HepG2 (cell line): ENCODE measurements at places on chromosomes 1 and 21. TPM values are rescaled to one million over a fixed set of nuclear protein-coding genes. Genes with fewer than 3 reads are reported as not detected.

Gene SERINC2
- 126 and 165 TPM in 2 replicates for polyA plus RNA-seq

Gene ATP5PO
- polyA plus RNA-seq, result 210 and 297 TPM in 2 replicates

Gene MYOG
- not detected in 2 replicates for polyA plus RNA-seq

Gene AKR7A3
- polyA plus RNA-seq, result 0.58 and 1.0 TPM in 2 replicates

Gene ATP6V1G3
- not detected in 2 replicates for polyA plus RNA-seq

Gene AUNIP
- 2.4 and 3.8 TPM in 2 replicates for polyA plus RNA-seq

Gene CYP4A22
- polyA plus RNA-seq, result not detected in 2 replicates

Gene SERPINC1
- polyA plus RNA-seq, result 142 and 156 TPM in 2 replicates

Gene NHLH1
- 0.44 and 0.57 TPM in 2 replicates for polyA plus RNA-seq

Gene IL20
- 0.05 TPM in 1 of 2 replicates, not detected in the other for polyA plus RNA-seq

Gene CELA3B
- polyA plus RNA-seq, result 0.34 TPM in 1 of 2 replicates, not detected in the other

Gene LRRC38
- polyA plus RNA-seq, result not detected in 2 replicates

Gene PUM1
- 91.0 and 95.0 TPM in 2 replicates for polyA plus RNA-seq

Gene GPR25
- not detected in 2 replicates for polyA plus RNA-seq

Gene MTOR
- polyA plus RNA-seq, result 24.6 and 31.8 TPM in 2 replicates

Gene HSPA6
- 0.07 and 0.16 TPM in 2 replicates for polyA plus RNA-seq

Gene ADAMTS5
- not detected in 2 replicates for polyA plus RNA-seq

Gene U2AF1
- 26.8 and 27.4 TPM in 2 replicates for polyA plus RNA-seq

Gene MYOM3
- 5.8 and 7.9 TPM in 2 replicates for polyA plus RNA-seq

Gene ICOSLG
- polyA plus RNA-seq, result 1.3 and 2.9 TPM in 2 replicates

Gene CFAP107
- not detected in 2 replicates for polyA plus RNA-seq

Gene TRNAU1AP
- polyA plus RNA-seq, result 40.5 and 42.9 TPM in 2 replicates

Gene ACKR1
- polyA plus RNA-seq, result not detected in 2 replicates

Gene NEK2
- polyA plus RNA-seq, result 6.0 and 10.9 TPM in 2 replicates

Gene PTPN14
- 3.8 and 3.9 TPM in 2 replicates for polyA plus RNA-seq

Gene SYTL1
- 11.1 and 15.8 TPM in 2 replicates for polyA plus RNA-seq

Gene C1orf115
- 25.2 and 30.9 TPM in 2 replicates for polyA plus RNA-seq

Gene SYT2
- not detected in 2 replicates for polyA plus RNA-seq

Gene B4GALT3
- polyA plus RNA-seq, result 40.4 and 45.0 TPM in 2 replicates

Gene OR6N1
- polyA plus RNA-seq, result not detected in 2 replicates

Gene SLC45A3
- 4.1 and 7.3 TPM in 2 replicates for polyA plus RNA-seq

Gene KRTCAP2
- 77.3 and 89.3 TPM in 2 replicates for polyA plus RNA-seq

Gene PDZK1
- polyA plus RNA-seq, result 14.9 and 16.2 TPM in 2 replicates

Gene CNTN2
- not detected in 2 replicates for polyA plus RNA-seq

Gene CD1E
- polyA plus RNA-seq, result not detected in 2 replicates

Gene FMO1
- polyA plus RNA-seq, result not detected in 2 replicates

Gene FNBP1L
- 21.6 and 24.1 TPM in 2 replicates for polyA plus RNA-seq

Gene PODN
- polyA plus RNA-seq, result 0.10 and 0.13 TPM in 2 replicates

Gene LIN28A
- 0.01 TPM in 1 of 2 replicates, not detected in the other for polyA plus RNA-seq

Gene PDE4B
- not detected in 2 replicates for polyA plus RNA-seq

Gene NUDT4B
- 17.8 and 24.5 TPM in 2 replicates for polyA plus RNA-seq

Gene AHDC1
- 1.0 and 1.2 TPM in 2 replicates for polyA plus RNA-seq

Gene NUDC
- 34.7 and 41.0 TPM in 2 replicates for polyA plus RNA-seq

Gene MRTO4
- polyA plus RNA-seq, result 26.9 and 28.1 TPM in 2 replicates

Gene SLFNL1
- 0.18 and 0.20 TPM in 2 replicates for polyA plus RNA-seq

Gene DRAXIN
- polyA plus RNA-seq, result not detected in 2 replicates

Gene DONSON
- 23.8 and 35.4 TPM in 2 replicates for polyA plus RNA-seq

Gene ALPL
- 0.12 and 0.20 TPM in 2 replicates for polyA plus RNA-seq

Gene RNF186
- polyA plus RNA-seq, result 0.07 and 0.10 TPM in 2 replicates

Gene NTMT2
- polyA plus RNA-seq, result not detected in 2 replicates

Gene DNAI4
- polyA plus RNA-seq, result 0.08 and 0.25 TPM in 2 replicates

Gene RNU1-1
- polyA plus RNA-seq, result under 0.01 TPM in 2 replicates

Gene SYT14
- not detected in 2 replicates for polyA plus RNA-seq

Gene GNAT2
- 0.08 TPM in 1 of 2 replicates, not detected in the other for polyA plus RNA-seq

Gene SYCP1
- not detected in 2 replicates for polyA plus RNA-seq

Gene NCAM2
- polyA plus RNA-seq, result not detected in 2 replicates

Gene RIPPLY3
- 2.1 and 2.9 TPM in 2 replicates for polyA plus RNA-seq

Gene FCRL4
- not detected in 2 replicates for polyA plus RNA-seq

Gene FCN3
- not detected in 2 replicates for polyA plus RNA-seq

Gene KRTAP21-2
- polyA plus RNA-seq, result not detected in 2 replicates
